Astrocyte of the spinal cord (primary cell): ENCODE measurements at places on chromosomes 3 and 15.

- DNase-seq, result no peak
Measured at GRCh38 chr3:43964640-43965039, 273.9 kb downstream of the ABHD5 start.

DNA sequence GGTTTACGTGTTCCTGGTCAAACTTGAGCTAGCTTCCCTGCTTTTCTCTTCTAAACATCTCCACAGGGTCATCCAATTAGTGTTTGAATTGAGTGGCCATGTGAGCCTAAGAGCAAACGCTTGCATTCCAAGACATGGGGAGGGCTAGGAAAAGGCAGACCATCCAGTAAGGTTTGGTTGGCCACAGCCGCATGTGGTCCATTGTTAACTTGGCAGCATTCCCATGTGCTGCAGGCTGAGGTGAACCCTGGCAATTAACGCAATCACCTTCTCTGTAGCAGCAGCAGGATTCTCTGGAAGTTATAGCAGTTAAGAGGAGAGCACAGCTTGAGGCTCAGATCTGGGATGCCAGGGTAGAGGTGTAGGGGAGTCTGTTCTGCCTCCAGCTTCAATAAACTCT, 502.2 kb upstream of the LMCD1 start:
- DNase-seq, result peak; percentile 13

- DNase-seq, result peak; percentile 30
Measured at GRCh38 chr3:66140743-66141372, 79.9 kb upstream of the SLC25A26 start.

GRCh38 chr3:17090280-17090983, 205.7 kb downstream of the PLCL2 start:
- DNase-seq, result no peak

DNA sequence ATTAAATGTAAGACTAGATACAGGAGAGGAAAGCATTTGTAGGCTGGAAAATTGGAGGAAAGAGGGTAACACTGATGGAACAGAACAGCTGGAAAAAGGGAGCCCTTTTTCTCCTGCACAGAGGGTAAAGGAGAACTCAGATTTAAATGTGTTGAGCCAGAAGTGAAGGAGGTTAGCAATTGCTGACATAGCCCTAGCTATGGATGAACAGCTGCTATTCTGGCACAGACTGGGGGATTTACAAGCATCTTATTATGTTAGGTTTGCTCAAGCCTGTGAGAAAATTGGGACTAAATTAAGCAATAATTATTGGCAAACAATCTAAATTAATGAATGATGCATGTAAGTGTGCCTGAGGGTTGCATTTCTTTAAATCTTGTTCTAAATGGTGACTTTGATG, 40.6 kb upstream of the PRR20G start:
- DNase-seq, result no peak

- DNase-seq, result no peak
Measured at GRCh38 chr15:89015412-89016097, 72.7 kb upstream of the ABHD2 start.

DNA sequence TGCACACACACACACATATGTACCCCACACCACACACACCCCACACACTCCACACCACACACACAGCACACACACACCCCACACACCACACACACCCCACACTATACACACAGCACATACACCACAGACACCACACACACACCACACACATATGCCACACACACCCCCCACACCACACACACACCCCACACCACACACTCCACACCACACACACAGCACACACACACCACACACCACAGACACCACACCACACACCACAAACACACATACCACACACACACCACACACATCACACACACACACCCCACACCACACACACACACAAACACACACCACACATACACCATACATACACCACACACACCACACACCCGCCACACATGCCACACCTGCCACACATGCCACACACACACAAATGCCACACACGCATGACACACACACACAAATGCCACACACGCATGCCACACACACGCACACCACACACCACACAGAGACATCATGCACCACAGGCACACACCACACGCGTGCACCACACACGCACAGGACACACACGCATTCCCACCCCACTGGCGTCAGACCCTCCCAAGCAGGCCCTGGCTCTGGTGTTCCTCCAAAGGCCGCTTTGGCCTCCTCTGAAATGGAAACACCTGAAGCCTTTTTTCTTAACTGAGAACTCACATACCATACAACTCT, 15.7 kb downstream of the CHST13 start:
- no peak for DNase-seq
